ENCODE measurements at places on chromosomes 6 and 20. TPM values are rescaled to one million over a fixed set of nuclear protein-coding genes. Genes with fewer than 3 reads are reported as not detected.

- no peaks in the 10 kb centered on the region for H3K4me1 ChIP-seq
- H3K27me3 ChIP-seq: no peaks in the 10 kb centered on the region
- no peak overlapping the region for H3K4me3 ChIP-seq
- DNase-seq: no peak
- H3K36me3 ChIP-seq: no peaks in the 10 kb centered on the region
These were observed 378.5 kb upstream of the TSHZ2 start for GRCh38 chr20:52593654-52594053.

The THBD gene
- 0.29 TPM for total RNA-seq

GRCh38 chr20:57265336-57265996 lies 975 bp downstream of the BMP7 start:
- no peak overlapping the region for H3K27ac ChIP-seq
- no peaks in the 10 kb centered on the region for H3K4me1 ChIP-seq
- H3K27me3 ChIP-seq: peaks cover 5% of the 10 kb centered on the region
- H3K36me3 ChIP-seq: no peaks in the 10 kb centered on the region
- no peak overlapping the region for H3K4me3 ChIP-seq

The CLDN20 gene
- total RNA-seq: not detected

DNA sequence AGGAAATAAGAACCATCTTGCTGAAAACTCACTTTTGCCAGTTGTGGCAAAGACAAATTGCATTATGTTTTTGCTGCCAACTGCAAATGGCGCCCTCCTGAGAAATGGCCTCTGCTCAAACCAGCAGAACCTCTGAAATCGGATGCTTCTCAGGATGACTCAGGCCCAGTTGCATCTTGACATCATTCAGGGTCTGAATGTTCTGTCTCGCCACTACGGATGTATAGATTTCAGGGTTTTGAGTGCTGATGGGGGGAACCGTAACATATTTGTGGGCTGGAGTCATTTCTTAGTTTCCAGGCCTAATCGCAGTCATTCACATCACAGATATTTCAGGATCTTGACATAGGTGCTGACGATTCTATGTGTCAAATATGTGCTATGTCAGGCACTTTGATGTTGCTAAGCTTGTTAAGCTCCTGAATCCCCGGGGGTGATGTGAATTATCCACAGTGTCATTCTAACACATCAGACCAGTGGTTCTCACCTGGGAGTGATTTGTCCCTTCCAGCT lies 207.1 kb downstream of the NFATC2 start:
- H3K4me3 ChIP-seq: no peak overlapping the region
- DNase-seq: no peak
- no peaks in the 10 kb centered on the region for H3K27me3 ChIP-seq
- peaks cover 10% of the 10 kb centered on the region for H3K4me1 ChIP-seq
- no peaks in the 10 kb centered on the region for H3K36me3 ChIP-seq

DNA sequence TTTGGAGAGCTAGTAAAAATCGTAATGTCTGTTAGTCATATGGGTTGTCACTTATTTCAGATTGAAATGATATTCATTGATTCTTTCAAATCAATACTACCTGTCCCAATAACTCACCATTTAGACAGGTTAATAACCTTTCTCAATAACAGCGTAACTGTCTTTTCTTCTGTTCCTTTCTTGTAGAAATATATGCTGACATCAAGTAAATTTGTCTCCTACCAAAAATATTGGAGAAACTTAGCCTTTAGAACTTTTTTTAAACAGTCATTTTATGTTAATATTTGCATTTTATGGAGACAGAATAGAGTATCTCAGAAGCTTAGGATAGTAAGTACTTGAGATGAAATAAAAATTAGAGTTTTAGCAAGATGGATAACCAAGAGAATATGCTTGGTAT lies 278.2 kb downstream of the UST start:
- DNase-seq: no peak
- no peaks in the 10 kb centered on the region for H3K36me3 ChIP-seq
- no peaks in the 10 kb centered on the region for H3K27me3 ChIP-seq
- no peak overlapping the region for H3K27ac ChIP-seq

The LGSN gene
- not detected for total RNA-seq
